Activated naive CD4-positive, alpha-beta T cell (primary cell): ENCODE measurements at places on chromosomes 11 and 22.

DNA sequence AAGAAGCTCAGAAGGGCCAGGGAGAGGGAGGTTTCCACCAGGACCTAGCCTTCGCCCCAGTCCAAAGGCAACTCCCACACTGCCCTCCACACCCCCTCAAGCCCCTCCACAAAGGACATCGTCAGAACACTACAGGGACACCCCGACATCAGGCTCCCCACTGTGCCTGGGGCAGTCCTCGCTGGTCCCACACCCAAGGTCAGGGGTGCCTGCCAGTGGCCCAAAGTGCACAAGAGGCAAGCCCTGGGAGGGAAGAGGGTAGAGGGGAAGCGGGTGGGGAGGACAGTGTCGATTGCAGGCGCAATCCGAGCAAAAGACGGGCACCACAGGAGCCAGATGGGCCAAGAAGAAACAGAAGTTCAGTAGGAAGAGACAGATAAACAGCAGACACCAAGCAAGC, 35.6 kb upstream of the JAM3 start:
- no peak for DNase-seq

GRCh38 chr22:36395055-36395849, 7.5 kb upstream of the MYH9 start:
- no peak for DNase-seq

DNA sequence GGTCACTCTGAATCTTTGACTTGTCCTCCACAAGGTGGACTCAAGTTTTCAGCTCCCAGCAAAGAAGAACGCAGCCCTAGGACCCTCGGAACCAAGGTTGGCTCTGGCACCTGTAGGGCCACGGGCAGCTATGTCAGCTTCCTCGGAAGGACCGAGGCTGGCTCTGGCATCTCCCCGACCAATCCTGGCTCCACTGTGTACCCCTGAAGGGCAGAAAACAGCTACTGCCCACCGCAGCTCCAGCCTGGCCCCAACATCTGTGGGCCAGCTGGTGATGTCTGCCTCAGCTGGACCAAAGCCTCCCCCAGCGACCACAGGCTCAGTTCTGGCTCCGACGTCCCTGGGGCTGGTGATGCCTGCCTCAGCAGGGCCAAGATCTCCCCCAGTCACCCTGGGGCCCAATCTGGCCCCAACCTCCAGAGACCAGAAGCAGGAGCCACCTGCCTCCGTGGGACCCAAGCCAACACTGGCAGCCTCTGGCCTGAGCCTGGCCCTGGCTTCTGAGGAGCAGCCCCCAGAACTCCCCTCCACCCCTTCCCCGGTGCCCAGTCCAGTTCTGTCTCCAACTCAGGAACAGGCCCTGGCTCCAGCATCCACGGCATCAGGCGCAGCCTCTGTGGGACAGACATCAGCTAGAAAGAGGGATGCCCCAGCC, 2.2 kb downstream of the INPP5J start:
- no peak for DNase-seq

GRCh38 chr11:78371221-78371891, 46.3 kb downstream of the GAB2 start:
- no peak for DNase-seq

GRCh38 chr11:102763440-102763839, 17.0 kb downstream of the MMP10 start:
- DNase-seq, result no peak

- no peak for DNase-seq
Observed at GRCh38 chr22:24510637-24511625, 15.8 kb downstream of the UPB1 start.
